ENCODE measurements at places on chromosomes 1 and 21.

- DNase-seq: no peak
Measured at GRCh38 chr1:206145771-206146290, 28.6 kb upstream of the AVPR1B start.

GRCh38 chr1:24154215-24154614 is 11.3 kb upstream of the IL22RA1 start:
- no peak for DNase-seq

GRCh38 chr1:38815903-38816627 is 43.5 kb downstream of the RRAGC start:
- DNase-seq: peak; percentile 15

- peak; percentile 75 for DNase-seq
Measured at GRCh38 chr1:157490467-157491165, 61.7 kb downstream of the FCRL5 start.

- no peak for DNase-seq
Measured at GRCh38 chr1:156749419-156750118, 1.9 kb downstream of the HDGF start.

DNA sequence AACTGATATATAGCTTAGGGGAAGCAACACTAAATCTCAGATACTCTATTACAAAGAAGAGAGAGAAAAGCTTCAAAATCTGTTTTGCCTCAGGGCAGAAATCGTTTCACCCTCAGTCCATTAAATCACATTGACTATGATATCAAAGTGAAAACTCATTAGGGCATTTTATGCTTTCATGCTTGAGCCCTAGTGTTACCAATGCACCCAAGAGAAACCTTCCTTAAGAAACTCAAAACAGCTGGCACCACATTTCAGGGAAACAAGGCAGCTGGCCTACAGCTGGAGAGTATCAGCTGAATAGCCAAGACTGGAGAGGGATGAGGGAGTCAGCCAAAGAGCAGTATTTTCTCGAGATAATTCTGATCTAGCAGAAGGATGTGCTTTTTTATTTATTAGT is 14.9 kb downstream of the COLGALT2 start:
- peak; percentile 91 for DNase-seq

DNA sequence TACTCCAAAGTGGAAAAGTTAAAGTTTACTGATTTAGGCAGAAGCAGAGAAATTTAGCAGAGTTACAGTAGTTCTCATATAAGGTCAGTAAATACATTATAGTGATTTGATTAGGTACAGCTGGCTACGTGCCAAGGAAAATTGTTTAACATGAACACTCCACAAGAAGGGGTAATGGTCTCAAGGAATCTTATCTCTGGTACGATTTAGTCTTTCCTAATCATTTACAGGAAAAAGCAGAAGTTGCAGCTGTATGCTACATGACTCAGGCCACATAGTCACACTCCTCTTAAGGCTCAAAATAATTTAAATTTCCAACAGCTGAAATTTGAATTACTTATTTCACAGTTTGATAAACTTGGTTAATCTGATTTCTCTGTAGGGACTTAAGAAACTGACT is 36.9 kb upstream of the OR2B11 start:
- DNase-seq: peak; percentile 4

DNA sequence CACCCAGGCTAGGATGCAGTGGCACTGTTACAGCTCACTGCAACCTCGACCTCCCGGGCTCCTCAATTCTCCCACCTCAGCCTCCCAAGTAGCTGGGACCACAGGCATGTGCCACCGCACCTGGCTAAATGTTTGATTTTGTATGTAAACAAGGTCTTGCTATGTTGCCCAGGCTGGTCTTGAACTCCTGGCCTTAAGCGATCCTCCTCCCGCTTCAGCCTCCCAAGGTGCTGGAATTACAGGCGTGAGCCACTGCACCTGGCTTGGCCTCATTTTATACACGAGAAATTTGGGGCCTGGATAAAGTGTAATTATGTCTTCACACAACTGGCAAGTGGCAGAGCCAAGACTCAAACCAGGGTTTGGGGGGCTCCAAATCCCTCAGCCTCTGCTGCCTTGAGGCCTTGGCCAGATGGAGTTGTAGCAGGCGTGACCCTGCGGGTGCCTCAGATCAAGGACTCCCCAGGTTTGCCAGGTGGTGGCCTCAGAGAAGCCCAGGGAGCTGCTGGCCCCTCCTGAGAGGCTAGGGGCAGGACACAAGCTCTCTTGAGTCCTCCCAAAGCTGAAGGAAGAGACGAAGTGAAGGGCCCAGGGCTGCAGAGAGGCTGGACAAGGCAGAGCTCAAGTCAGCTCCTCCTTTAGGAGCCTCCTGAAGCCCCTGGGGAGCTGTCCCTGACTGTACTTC is 61.7 kb downstream of the MDM4 start:
- no peak for DNase-seq

DNA sequence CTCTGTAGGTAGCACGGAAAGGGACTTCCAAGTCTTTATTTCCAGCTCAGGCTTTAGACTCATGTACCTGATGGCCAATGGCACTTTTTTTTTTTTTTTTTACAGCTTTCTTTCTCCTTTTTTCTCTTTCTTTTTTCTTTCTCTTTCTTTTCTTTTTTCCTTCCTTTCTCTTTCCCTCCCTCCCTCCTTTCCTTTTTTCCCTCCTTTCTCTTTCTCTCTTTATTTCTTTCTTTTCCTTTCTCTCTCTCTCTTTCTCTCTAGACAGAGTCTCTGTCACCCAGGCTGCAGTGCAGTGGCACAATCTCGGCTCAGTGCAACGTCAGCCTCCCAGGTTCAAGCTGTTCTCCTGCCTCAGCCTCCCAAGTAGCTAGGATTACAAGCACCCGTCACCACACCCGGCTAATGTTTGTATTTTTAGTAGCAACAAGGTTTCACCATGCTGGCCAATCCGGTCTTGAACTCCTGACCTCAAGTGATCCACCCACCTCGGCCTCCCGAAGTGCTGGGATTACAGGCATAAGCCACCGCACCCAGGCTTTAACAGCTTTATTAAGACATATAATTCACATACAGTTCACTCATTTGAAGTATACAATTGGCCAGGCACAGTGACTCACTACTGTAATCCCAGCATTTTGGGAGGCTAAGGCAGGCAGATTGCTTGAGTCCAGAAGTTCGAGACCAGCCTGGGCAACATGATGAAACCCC is 5.1 kb upstream of the DCAF8 start:
- DNase-seq: no peak

DNA sequence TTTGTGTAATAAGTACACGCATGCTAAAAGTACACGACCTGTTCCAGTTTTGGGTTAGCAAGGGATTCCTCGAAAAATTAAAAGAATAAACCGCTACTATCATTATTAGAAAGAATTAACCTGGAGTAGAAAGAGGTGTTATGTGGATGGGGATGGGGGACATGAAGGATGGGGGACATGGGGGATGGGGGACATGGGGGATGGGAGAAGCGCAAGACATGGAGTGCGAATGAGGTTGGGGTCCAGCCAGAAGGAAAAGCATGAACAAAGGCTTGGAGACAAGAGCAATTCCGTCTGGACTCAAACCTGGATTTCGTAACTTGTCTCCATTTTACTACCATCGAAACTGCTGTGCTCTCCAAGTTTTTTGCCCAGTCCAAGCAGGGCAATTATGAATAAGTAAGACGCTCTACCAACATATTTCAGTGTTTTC is 591 bp upstream of the KDM1A start:
- DNase-seq: no peak

DNA sequence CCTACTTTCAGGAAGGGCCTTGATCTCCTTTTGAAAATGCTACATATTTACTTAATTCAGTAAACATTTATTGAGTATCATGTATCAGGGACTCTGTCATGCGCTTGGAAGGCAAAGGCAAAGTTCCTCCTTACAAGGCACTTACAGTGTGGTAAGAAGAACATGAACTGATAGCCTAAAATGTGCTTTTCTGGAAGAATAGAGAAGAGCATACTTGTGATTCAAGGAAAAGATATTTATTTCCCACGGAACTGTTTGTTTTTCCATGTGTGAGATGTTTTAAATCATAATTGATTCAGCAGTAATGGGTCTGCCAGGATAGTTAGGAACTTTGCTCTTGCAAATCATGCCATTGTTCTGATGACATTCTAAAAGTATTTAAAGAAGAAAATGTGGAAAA is 110.1 kb upstream of the ZNHIT6 start:
- no peak for DNase-seq

DNA sequence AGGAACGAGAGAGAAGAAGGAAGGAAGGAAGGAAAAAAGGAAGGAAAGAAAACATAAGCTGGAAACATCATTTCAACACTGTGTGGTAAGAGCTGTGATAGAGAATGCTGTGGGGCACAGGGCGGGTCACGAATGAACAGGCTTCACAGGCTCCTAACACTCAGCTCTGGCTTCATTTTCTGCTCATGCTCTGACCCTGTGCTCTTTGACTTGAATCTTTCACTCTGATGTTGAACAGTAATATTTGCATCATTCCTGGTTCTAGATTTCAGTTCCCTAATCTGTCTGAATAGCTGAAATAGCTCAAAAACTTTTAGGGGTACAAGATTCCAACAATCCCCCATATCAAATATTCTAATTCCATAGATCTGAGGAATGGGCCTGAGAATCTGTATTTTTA is 207.3 kb downstream of the LHX8 start:
- DNase-seq: no peak

DNA sequence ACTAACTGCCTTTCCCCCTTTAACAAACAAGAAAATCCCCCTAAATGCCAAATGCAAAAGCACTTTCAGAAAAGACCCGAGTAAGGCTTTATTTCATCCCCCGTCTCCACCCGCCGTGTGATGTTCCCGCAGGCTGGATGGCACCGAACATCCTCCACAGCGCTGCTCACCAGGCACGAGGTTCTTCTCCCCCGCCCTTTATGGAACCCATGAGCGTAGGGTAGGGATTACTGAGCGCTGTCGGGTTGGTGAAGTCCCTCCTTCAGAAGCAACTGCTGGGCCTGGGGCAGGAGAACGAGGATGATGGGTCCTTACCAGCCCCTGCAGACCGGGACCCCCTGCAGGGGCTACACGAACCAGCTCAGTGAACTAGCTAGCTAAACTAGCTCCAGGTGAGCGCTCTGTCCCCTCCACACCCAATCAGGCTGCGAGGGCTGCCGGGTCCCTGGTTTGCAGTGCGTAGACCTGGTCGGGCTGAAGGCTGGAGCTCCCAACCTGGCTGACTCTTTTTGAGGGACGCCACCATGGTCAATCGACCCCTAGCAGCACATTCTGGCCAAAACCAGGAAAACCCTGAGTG is 80.4 kb downstream of the ITPKB start:
- no peak for DNase-seq

GRCh38 chr1:37682334-37682987 is 9.9 kb upstream of the CDCA8 start:
- DNase-seq: peak; percentile 71

- no peak for DNase-seq
Measured at GRCh38 chr1:205257735-205258134, 30.0 kb downstream of the TMCC2 start.

GRCh38 chr1:31811605-31812004 is 4.2 kb downstream of the SPOCD1 start:
- peak; percentile 66 for DNase-seq

GRCh38 chr1:209733409-209734192 is 22.3 kb upstream of the TRAF3IP3 start:
- DNase-seq: no peak

GRCh38 chr1:230310381-230311163 is 115.6 kb downstream of the PGBD5 start:
- peak; percentile 69 for DNase-seq

GRCh38 chr1:156704930-156705320 is 458 bp downstream of the CRABP2 start:
- no peak for DNase-seq

- no peak for DNase-seq
Measured at GRCh38 chr1:69404486-69404885, 163.2 kb upstream of the LRRC7 start.

DNA sequence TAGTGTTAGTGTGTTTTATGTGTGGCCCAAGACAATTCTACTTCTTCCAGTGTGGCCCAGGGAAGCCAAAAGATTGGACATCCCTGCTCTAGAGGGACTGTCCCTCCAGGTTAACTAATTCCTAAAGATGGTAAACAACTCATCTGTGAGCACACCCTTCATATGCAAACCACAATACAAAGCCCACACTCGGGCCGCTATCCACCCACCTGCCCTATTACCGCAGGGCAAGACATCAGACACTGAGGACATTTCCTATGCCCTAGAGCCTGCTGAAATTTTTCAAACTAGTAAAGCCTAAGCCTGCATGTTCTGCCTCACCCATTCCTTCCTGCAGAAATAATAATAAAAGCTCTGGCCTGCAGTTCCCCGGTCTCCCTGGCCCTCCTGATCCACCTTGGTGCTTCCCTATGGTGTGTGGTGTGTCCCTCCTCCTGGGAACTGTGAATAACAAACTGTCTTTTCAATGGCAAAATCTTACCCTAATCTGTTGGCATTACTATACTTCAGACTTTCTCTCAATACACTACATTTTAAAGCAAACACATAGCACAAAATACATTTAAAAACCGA is 39.3 kb upstream of the NTPCR start:
- no peak for DNase-seq

- DNase-seq: peak; percentile 61
Measured at GRCh38 chr1:226092965-226093364, 30.4 kb downstream of the H3-3A start.

DNA sequence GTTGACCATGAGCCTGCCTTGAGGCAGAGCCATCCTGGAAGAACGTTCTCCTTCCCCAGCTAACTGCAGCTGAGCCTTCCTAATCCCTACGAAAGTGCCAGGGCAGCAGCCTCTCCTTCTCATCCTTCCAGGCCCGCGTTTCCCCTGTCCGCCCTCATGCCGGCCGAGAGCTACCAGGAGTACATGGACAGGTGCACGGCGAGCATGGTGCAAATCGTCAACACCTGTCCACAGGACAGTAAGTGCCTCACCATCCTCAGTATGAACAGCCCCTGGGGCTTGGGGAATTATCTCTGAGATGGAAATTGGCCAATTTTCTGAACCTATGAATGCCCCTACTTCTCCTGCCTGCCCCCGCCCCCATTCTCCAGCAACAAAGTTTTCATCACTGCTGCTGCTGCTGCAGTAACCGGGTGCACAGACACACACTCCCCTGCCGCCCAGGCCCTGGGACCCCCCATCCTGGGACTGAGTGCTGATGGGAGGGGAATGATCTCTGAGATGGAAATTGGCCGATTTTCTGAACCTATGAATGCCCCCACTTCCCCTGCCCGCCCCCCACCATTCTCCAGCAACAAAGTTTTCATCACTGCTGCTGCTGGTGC is 39.6 kb downstream of the UBASH3A start:
- DNase-seq: no peak

DNA sequence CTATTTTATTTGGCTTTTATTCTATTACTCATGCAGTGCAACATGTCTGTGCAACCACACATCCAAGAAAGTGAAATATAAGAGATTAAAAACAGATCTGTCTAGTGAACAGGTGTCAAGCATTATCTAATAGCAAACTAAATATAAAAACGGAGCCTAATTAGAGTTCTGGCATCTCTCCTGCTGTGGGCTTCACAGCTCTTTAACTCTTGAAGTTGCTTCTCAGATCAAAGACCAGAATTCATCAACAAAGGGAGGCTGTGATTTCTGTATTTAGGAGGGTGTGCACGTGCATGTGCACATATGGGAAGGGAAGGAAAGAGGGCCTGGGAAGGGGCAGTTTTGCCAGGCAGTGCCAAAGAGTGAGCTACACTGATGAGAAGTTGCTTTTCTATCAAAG is 81.0 kb downstream of the MIS18A start:
- no peak for DNase-seq

- peak; percentile 81 for DNase-seq
Measured at GRCh38 chr21:15638856-15639549, 90.8 kb upstream of the USP25 start.
